ENCODE measurements at places on chromosomes 1 and 21.
A peak's percentile ranks its signal among the peaks of the same experiment; 100 is the strongest.

- DNase-seq, result no peak
Observed at GRCh38 chr1:216071262-216071661, 352.0 kb downstream of the USH2A start.

DNA sequence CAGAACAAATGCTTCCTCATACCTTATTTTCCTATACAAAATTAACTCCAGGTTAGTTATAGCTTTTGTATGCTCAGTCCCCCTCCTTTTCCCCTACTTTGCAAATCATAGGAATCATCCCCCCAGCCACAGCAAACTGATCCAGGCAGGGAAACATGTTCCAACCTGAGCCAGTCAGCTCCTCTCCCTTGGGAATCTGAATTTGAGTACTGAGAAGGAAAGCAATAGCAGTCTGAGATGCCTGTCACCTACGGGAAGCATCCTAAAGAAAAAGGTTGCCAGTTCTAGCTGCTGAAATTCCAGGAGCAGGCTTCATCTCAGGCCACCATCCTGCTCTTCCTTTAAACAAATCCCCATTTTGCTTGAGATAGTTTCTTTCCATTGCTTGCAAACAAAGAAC lies 6.9 kb downstream of the ADSS2 start:
- no peak for DNase-seq

DNA sequence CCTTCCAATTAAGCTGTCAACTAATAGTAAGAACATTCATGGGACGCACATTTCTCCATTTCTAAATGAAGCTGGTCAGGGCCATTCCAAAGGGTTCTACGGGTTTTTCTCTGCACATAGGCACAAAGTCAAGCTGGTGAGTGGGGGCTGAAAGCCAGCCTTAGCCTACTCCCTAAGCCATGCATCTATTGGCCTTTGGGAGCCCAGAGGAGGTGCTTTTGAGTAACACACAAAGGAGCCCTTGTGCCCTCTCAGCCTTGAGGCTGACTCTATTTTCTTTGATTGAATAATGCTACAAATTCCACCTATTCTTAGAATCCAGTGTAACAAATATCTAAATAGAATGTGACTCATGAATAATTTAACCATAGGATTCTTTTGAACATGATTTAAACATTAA lies 73.6 kb downstream of the RGS13 start:
- DNase-seq, result no peak

- no peak for DNase-seq
Observed at GRCh38 chr21:26847002-26847401, 1.8 kb upstream of the ADAMTS1 start.

DNA sequence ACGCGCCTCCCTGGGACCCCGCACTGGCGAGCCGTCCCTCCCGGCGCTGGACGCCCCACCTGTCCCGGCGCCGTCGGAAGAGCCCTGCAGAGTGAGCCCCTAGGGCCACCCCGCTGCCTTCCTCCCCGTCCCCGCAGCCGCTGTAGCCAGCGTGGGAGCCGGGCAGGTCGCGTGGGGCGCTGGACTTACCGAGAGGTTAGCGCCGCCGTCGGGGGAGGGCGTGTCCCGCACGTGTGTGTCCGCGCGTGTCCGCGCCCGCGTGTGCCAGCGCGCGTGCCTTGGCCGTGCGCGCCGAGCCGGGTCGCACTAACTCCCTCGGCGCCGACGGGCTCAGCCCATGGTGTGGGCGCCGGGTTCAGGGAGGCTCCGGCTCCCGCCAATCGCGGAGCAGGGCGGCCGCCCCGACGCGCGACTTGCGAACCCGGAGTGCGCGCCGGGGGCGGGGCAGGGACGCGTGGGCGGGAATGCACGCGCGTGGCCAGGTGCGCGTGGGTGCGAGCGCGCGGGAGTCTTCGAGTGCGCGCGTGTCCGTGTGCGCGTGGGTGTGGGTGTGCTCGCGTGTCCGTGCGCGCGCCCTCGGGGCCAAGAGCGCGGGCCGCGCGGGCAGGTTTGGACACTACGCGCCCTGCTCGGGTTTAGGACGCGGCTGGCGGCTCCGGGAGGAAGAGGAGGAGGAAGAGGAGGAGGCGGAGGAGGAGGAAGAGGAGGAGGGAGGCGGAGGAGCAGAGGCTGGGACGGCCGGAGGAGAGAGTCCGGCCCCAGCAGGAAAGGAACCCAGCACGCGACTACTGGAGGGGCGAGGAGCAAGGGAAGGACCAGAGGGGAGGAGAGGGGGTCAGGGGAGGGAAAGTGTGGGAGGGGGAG lies 145.2 kb upstream of the ETS2 start:
- DNase-seq, result no peak

DNA sequence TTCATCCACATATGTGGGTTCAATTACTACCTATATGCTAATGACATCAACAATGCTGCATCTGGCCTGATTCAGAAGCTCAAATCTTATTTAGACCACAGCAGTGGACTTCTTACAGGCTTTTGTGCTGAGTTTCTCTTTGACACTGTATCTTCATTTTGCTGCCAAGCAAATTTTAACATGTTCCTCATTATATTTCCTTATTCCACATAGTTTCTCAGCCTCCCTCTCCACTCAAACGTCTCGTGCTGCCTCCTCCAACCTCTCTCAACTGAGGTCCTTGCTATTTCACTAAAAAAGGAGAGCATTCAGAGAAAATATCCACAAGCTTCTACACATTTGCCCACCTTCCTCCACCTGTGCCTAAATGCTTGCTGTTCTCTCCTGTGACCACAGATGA lies 6.5 kb downstream of the TDRKH start:
- no peak for DNase-seq

DNA sequence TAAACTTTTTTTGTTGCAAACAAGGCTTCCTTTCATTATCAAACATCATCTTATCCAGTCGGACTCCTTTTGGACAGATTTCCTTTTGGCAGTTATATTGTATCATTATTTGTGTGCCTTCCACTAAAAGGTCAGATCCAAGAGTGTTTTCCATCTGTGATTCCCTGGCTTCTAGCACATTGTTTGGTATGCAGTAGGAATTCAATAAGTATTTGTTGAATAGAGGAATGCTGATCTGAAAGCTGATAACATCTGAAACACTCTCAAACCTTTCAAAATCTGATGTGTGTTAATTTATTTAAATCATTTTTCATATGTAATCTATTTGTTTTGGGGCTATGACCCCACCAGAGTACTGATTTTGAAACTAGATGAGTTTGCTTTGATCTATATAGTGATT lies 39.0 kb downstream of the NDC1 start:
- no peak for DNase-seq

DNA sequence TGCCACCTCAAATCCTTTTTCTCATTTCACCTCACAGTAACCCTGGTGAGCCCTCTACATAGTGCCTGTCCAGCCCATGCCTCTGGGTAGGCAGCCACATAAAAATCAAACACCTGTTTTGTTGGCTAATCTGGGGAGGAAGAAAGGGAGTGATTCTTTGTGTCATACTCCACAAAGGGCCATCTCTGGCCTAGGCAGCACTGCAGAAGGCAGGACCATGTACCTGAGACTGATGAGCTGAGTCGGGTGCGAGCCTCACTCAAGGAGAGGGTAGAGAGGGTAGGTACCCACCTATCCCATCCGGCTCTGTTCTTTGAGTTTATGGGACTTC lies 7.8 kb downstream of the TUFT1 start:
- no peak for DNase-seq

- peak; percentile 82 for DNase-seq
Observed at GRCh38 chr1:109112652-109113285, 1.1 kb upstream of the ELAPOR1 start.

GRCh38 chr1:46341222-46342083 lies 846 bp downstream of the NSUN4 start:
- no peak for DNase-seq

DNA sequence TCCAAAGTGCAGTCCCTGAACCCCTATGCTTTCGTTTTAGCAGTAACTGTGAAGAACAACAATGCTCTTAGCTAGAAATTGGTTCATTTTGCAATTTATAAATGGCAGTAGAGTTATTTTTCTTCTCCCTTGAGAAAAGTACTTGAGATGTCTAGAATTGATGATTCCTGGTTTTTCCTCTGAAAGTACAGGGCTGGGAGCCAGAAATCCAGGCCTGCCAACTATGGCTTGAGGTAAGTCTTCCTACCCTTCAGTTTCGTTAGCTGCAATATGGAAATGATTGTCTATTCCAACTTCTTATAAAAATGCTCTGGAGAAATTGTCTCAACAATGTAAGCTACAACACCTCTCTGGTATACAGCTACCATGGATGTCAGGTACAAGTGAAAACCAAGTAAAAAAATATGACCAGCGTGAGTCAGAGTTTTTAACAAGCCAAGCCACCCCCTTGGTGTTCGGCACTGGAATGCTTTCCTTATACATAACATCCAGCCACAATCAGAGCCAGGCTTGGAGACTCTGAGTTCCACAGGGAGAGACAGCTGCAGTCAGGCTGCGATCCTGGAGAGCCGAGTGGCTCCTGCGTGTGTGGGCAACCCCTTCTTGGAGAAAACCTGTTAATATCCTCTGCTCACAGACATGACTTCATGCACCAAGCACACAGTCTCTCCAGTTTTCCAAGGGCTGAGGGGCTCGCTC lies 22.0 kb downstream of the TSPAN2 start:
- DNase-seq, result no peak
